ENCODE measurements at places on chromosomes 16 and 17.

GRCh38 chr17:57091186-57091618, 6.2 kb downstream of the AKAP1 start:
- no peak for DNase-seq

DNA sequence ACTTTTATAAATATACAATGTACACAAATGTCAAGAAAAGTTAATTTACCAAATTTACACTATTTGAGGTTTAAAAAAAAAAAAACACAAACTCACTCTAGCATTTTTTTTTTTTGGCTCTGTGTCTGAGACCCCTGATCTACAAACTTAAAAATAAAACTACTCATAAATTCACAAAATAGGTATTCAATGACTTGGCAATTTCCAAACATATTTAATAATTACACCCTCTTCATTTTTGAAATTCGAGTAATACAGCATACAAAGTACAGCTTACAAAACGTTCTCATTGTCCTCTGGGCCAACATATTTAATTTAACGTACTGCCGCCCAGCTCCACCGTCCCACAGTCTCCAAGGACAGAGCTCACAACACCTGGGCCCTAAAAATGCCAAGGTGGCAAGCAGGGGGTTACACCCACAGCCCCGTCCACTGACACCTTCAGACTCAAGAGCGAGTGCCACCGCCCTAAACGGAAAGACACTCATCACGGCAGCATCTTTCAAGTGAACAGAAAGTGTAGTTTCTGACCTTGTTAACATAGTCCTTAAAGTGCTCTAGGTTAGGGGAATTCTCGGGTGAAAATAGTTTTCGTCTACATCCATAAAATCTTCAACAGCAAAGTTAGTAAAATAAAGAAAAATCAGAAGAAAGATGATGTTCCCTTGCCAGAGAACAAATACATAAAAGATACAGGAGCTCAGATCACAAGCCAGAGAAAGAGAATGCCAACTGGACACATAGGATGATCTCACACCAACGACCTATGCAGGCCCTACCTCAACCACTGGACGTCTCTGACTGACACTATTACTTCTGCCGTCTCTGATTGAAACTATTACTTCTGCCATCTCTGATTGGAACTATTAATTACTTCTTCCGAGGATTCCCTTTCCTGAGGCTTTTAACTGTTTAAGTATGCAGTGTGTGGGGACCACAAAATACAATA, 4.2 kb downstream of the ADCY9 start:
- DNase-seq: no peak

DNA sequence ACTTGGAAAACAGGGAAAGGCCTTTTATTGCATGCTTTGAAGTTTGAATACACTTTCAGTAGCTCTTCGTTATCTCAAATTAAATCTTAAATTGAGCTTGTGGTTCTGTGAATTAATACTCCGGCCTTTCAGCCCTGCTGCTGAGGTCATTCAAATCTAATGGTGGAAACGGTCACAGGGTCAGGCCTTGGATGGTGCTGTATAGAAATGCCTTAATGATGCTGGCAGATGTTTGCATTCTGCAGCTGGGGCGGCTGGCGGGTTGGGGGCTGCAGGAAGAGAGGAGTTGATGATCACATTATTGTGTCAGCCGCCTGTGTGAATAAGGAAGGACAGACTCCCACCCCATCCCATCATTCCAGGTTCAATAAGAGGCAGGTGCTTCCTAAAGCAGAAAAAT, 723.6 kb downstream of the WWOX start:
- DNase-seq: peak; percentile 63

DNA sequence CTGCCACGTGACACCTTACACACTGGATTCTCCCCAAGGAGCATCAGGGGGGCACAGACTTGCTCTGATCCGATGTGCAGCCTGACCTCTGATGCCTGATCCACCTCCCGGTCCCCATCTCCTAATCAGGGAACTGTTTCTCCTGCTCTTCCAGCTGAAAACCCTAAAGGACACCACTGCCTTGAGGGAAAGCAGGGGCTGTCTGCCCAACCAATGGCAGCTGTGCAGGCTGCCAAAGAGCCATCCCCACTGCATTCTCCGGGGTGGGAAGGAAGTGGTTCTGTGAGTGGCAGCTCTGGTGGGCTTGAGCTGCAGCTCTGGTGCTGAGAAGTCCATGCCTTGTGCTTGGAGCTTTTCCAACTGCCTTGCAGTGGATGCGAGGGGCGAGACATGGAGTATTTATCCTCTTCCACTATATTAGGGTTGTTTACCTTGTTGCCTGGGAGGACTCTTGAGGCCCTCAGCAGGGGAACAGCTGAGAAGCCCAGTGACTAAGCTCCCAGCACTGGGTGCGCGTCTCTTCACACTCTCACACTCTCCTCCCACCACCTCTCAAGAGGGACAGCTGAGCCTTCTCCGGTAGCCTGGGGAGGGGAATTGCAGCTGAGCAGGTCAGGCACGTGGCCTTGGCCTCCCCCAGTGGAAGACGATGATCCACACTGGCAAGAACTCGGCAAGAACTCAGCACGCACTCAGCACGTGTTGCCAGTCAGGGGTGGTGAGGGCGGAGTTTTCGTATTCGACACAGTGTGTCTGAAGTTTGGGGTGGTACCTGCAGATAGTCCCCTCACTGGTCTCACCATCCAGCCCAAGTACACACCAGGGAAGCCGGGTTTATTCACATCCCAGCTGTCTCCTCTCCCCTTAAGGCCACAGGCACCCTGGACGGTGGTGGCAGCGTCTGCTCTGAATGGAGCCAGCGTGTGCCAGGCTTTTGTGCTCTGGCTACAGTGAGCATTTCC, 21.1 kb upstream of the SPATA32 start:
- no peak for DNase-seq

- DNase-seq: no peak
These were observed 2.6 kb downstream of the LRRC75A start for GRCh38 chr17:16489431-16489830.

DNA sequence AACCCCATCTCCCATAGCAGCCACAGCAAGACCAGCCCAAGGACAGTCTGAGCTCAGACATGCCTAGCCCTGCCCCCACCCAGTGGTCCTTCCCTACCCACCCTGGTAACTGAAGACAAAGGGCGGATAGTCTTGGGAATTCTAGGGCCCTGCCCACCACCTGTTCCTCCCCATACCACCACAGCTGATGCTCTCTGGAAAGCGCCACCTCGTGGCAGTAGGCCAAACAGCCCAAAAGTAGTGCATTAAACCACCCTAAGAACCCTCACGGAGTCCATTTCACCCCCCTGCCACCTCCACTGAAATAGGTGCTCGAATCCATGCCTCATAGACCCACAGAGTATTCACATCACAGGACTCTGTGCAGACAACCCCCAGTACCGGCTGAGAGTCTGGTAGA, 1021.4 kb downstream of the CDH8 start:
- no peak for DNase-seq

GRCh38 chr17:57889252-57889651, 39.4 kb upstream of the MRPS23 start:
- no peak for DNase-seq

DNA sequence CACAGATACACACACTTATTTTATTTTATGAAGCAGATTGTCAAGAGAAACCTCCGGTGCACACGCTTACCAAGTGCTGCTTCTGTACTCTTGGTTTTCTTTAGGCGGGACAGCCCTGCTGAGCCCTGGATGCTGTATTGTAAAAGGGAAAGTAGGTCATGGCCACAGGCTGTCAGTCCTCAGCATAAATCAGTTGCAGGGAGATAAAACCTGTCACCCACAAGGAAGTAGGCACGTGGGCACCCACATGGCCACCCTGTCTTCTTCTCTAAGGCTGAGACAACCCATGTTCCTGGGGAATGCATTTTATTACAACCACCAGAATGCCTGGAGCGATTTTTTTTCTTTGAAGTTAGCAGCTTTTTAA, 59.3 kb downstream of the ASIC2 start:
- DNase-seq: peak; percentile 89

GRCh38 chr17:74383141-74383540, 15.8 kb downstream of the GPR142 start:
- DNase-seq: no peak

DNA sequence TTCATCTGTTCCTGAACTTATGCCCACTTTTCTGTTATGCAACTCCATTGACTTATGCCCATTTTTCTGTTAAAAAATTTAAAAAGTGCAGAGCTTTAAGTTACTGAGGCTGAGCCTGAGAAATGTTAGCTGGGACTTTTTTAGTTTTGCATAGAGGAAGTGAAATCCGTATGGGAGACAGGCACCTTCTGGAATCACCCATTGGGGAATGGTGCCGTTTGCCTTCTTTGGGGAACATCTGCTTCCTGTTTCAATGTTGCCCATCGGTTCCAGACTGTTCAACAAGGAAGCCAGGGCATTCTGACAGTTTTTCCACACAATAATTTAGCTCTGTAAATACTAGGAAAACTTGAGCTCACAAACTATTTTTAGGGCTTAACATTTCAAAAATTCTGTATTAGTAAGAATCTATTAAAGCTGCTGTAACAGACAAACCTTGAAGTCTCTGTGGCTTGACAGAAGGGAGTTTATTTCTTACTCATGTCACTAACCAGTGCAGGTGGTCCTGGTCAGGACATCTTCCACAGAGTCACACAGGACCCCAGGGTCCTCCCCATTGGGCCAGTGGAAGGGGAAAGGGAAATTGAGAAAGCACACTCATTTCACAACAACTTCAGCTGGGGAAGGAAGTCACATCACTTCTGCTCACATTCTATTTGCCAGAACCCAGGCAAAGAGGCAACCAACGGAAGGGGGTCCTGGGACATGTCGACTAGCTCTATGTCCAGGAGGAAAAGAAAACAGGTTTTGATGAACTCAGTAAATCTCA, 17.2 kb downstream of the PRKCB start:
- no peak for DNase-seq

- DNase-seq: no peak
These were observed 41.9 kb downstream of the PIGL start for GRCh38 chr17:16258901-16259300.

- no peak for DNase-seq
These were observed 2.3 kb downstream of the PITPNA start for GRCh38 chr17:1560101-1560857.

- no peak for DNase-seq
These were observed 21.2 kb downstream of the IGFBP4 start for GRCh38 chr17:40464392-40464855.

- no peak for DNase-seq
These were observed 2.6 kb downstream of the CCL15 start for GRCh38 chr17:35998756-35999155.

- DNase-seq: no peak
These were observed 604.7 kb upstream of the SALL1 start for GRCh38 chr16:51755577-51756355.

DNA sequence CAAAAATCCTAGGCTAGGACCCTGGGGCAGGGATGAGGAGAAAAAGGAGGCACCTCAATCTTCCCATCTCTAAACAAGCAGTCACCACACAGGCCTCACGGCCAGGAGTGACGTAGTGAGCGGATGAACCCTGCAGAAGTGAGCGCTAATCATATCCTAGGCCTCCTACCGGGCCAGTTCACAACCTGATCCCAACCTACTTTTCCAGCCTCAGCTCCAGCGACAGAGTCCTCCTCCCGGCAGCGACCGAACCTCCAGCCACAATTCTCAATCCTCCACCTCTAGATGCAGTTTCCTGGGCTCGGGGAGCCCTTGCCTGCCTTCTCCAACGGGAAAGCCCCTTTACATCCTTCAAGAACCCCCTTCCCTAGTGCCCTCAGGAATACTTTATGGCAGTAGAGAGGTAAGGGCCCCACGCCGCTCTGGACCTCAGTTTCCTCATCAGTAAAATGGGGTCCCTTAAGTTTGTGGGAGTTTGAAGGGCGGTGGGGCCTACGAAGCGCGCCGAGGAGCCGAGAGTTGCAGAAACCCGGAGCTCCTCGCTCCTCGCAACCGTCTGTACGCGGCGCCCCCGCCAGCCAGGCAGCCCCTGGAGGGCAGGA, 1.4 kb downstream of the ZNF668 start:
- no peak for DNase-seq

GRCh38 chr17:36153895-36154610, 22.4 kb downstream of the TBC1D3B start:
- DNase-seq: no peak

- no peak for DNase-seq
These were observed 175.9 kb downstream of the SPECC1 start for GRCh38 chr17:20184977-20185619.

DNA sequence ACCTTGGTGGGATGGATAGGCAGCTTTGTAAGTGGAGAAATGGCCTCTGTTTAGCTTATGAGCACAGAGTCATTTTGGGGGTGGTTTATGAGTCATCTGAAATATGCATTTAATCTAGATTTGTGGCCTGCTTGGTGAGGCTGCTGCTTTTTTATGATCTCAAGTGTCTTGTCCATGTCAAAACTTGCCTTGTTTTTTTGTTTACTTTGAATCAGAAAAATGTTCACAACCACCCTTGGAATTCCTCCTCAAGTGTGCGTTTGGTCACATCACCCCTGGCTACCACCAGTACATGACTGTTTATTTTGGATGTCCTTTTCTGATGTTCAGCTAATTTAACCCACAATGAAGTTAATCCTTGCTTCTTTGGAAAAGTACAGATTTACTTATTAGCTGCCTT, 64.6 kb downstream of the FTO start:
- DNase-seq: no peak

GRCh38 chr17:17386094-17386800, 83.1 kb downstream of the NT5M start:
- peak; percentile 66 for DNase-seq

- DNase-seq: no peak
These were observed 16.6 kb downstream of the LDHD start for GRCh38 chr16:75099738-75100602.

- peak; percentile 70 for DNase-seq
These were observed 52.5 kb upstream of the MTSS2 start for GRCh38 chr16:70738083-70738977.

DNA sequence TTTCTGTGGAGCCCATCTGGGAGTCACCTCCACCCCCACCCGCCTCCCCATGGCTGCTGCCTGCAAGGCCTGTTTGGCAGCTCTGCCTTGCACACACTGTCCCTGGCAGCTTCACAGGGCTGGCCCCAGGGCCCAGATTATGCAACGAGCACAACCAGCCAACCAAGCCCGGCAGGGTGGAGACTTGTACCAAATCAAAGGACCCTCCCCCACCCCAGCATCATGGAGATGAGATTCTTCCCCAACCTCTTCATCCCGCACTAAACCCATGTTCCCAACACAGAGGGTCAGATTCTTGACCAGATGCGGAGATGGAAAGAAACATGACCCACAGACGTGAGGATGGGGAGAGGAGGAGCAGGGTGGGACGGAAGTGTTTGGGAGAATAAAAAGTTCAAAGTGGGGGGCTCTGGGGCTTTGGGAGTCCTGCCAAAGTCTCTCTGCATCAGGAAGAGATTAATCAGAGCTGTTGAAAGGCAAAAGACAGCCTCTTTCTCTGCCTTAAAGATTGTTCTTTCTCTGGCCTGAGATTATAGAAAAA, 3.8 kb downstream of the SMARCD2 start:
- DNase-seq: peak; percentile 56
